NCI-H748 treated with DMSO at 0.1 percent for 48 hours (cell line): ENCODE measurements at places on chromosomes 5 and 9.

DNA sequence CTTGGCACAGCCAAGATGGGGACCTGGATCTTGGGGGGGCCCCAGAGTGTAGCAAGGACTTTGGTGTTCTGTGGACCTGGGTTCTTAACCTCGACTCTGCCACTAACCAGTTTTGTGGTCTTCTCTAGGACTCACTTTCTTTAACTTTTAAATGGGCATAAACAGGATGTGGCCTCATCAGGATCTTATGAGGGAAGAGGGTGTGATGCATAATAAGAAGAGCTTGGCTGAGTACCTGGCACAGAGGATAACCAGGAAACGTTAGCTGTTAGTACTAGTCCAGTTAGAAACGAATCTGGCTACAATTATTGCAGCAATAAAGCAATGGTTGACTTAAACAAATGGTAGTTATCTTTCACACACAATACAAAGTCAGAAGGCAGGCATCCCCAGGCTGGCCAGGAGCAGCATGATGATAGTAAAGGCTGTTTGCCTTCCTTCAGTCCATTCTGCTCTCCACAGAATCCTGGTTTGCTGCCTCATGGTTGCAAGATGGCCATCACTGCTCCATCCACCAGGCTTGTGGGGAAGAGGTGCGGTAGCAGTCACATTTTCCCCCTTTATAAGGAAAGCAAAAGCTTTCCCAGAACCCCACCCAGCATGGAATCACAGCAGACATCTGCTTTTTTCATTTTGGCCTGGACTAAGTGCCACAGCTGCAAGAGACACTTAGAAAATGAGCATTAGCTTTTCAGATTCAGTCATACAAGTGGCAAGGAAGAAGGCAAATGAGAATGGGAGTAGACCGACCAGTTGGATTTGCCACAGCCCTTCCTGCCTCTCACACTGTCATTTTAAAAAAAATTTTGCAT, 225.0 kb downstream of the AOPEP start:
- no peak for DNase-seq

DNA sequence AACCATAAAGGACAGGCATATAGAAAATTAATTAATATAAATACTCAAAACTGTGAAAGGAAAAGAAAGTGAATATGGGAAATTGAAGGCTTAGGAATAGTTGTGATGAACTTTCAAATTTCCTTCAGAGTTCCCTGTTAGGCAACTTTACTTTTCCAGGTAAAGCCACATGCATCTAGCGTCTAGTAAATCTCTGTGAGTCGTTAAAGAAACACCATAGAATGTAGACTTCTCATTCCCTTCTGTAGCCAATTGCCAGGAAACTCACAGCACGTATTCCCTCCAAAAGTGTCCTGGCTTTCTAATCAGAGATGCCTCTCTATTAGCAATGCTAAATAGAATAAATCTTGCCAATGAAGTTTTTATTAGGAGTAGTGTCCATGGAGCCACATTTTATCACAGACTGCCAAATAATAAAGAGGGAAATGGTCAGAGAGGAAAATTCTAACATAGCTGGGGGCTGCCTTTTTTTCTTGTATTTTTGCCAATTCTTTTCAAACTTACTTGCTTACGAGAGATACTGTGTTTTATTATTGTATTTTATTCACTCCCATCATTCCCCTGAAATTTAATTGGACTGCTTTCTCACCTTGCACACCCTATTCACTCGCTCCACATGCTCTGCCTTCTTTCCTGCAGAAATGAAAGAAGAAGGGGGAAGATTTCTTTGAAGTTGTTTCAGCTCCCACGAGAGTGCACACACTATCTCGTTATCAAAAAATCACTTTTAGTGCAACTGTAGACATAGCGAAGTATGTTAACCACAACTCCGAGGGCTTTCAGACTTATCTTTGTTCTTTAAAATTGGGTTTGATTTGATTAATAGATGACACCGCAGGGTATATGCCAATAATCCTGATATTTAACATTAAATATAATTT, 439.0 kb downstream of the CSNK1G3 start:
- no peak for DNase-seq

GRCh38 chr9:106637486-106637885, 225.5 kb upstream of the ZNF462 start:
- no peak for DNase-seq

GRCh38 chr5:91059409-91059808, 323.7 kb downstream of the ARRDC3 start:
- DNase-seq = no peak

DNA sequence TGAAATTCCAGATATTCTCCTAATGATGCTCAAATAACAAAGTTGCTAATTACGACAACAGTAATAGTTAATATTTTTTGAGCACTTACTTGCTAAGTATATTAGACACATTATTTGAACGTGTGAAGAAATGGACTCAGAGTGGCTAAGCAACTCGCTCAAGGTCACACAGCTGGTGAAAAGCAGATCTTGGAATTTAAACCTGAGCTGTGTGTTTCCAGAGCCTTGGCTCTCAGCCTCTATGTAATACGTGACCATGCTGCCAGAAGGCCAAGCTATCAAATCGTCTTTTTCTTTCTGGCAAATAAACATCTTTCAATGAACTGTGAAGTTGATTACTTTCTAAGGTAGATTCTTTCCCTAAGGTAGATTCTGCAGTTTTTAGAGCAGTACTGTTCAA, 61.6 kb downstream of the KCTD16 start:
- no peak for DNase-seq

- DNase-seq = no peak
Measured at GRCh38 chr5:133523961-133524586, 88.3 kb downstream of the FSTL4 start.

DNA sequence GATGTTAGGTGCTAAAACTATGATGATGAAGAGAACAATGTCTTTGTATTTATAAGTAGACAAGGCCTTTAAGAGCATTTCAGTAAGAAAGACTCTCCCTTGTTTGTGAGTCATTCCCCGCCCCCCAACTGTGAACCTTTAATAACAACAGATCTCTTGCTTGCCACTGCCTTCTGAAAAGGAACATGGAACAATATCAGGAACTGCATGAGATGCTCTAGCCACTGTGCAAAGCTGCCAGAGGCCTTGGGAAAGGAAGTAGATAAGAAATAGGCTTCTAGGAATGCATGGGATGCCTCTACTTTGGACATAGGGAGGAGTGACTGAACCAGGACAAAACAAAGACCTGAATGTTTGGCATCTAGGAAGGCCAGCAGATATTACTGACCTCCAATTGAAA, 296.1 kb upstream of the MPDZ start:
- DNase-seq = no peak

GRCh38 chr9:12739014-12739652, 35.7 kb upstream of the LURAP1L start:
- DNase-seq = no peak

DNA sequence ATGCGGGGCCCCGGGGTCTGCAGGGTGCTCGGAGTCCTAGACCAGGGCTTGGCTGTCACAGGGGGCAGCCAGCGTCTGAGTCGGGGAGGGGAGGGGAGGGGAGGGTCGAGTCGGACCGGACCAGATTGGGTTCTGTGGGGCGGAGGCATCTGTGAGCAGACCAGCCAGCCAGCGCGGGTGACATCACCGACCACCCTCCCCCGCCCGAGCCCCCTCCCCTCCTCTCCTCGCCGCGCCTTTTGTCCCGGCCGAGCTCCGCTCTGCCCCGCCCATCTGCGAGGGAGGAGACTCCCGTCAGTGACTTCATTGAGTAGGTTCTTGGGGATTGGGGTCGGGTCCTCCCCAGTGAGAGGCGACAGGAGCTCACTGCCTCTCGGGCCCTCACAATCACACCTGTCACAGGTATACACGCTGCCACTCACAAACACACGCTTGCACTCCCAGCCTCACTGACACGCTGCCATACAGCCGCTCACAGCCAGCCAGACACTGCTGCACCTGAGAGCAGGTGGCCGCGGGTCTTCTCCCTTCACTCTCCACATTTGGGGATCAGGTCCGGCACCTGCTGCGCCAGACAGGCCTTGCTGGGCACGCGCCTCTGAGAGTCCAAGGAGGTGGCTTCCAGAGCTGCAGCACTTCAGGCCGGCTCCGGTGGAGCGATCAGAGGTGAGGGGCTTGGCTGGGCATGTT, 546 bp downstream of the DNAJB5 start:
- DNase-seq = peak; percentile 34
